ENCODE measurements at places on chromosomes 6 and 20.

GRCh38 chr20:51058017-51058416 lies 35.1 kb upstream of the KCNG1 start:
- H3K4me1 ChIP-seq = peaks cover 7% of the 10 kb centered on the region
- H3K27ac ChIP-seq = no peak overlapping the region
- H3K4me3 ChIP-seq = no peak overlapping the region
- DNase-seq = no peak

DNA sequence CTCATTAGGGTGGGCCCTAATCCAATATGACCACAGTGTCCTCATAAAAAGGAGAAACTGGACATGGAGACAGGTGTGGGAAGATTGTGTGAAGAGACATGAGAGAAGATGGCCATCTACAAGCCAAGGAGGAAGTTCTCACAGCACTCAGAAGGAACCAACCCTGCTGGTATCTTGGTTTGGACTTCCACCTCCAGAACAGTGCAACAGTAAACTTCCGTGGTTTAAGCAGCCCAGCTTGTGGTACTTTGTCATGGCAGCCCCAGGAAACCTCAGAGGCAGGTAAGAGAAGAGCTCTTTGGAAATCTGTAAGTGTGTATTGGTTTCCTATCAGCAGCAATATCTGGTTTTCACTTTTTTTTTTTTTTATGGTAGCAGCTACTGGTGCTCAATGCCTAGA lies 16.5 kb upstream of the CNKSR3 start:
- no peak overlapping the region for H3K27ac ChIP-seq
- peaks cover 3% of the 10 kb centered on the region for H3K4me1 ChIP-seq
- H3K4me3 ChIP-seq = no peak overlapping the region
- DNase-seq = no peak
- peaks cover 2% of the 10 kb centered on the region for H3K27me3 ChIP-seq

DNA sequence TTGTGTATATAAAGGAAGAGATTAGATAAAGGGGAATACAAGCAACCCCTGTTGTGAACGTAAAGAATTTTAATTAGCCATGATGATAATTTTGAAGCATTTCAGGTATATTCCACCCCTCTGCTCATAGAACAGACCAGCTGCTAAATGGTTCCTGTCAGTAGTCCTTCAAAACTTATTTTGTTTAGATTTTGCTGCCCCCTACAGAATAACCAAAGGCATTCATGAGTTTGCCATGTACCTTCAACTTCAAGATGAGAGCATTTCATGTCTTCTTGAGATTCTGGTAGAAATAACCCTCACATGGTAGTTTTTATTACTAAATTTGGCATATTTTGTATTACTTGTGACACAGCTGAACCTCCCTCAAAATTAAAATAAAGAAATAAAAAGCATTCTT lies 1586.7 kb downstream of the HACE1 start:
- H3K36me3 ChIP-seq = no peaks in the 10 kb centered on the region
- no peak overlapping the region for H3K4me3 ChIP-seq

DNA sequence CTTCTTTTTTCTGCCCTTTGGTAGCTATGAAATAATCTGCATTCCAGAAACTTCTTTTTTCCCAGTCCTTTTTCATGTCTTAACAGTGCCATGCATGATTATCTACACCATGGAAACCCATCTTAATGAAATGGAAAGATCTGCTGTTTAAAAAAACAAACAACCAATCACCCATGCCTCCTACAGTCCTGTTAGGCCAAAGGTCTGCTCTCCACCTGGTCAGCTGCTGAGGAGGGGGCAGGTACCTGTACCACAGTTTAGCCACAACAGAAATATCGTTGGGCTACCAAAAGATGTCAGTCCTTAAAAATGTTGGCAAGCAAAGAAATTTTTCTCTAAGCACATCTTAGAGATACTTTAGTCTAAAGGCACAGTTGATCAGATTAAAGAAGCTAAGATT lies 112.6 kb downstream of the SLC16A10 start:
- H3K4me3 ChIP-seq = no peak overlapping the region
- H3K4me1 ChIP-seq = peaks cover 5% of the 10 kb centered on the region
- no peaks in the 10 kb centered on the region for H3K36me3 ChIP-seq
- no peaks in the 10 kb centered on the region for H3K27me3 ChIP-seq
- DNase-seq = no peak
- H3K27ac ChIP-seq = no peak overlapping the region

DNA sequence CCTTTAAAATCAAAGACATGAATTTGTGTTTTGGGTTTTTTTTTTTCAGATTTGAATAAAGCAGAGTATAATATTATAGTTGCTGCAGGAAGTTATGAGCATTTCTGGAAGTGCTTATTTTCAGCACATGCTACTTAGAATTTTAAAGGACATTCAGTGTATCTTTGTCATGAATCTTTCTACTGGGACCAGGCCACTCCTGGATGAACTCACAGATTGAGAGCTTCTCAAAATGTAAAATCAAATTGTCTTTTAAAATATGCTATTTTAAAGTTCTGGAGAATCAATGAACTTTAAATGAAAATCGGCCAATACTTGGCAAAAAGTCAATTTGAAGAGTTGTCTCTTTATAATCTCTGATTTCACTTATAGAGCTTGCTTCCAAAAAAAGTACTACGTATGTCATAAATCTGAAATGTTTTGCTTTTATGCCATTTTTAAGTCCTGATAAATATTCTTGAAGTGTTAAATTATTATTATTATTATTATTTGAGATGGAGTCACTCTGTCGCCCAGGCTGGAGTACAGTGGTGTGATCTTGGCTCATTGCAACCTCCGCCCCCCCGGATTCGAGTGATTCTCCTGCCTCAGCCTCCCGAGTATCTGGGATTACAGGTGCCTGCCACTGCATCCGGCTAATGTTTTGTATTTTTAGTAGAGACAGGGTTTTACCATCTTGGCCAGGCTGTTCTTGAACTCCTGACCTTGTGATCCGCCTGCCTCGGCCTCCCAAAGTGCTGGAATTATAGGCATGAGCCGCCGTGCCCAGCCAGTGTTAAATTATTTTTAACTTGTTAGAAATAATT lies 175.7 kb upstream of the AKAP12 start:
- no peak for DNase-seq
- no peaks in the 10 kb centered on the region for H3K27me3 ChIP-seq
- H3K36me3 ChIP-seq = peaks cover 8% of the 10 kb centered on the region
- no peak overlapping the region for H3K27ac ChIP-seq
- H3K4me3 ChIP-seq = no peak overlapping the region

- H3K4me3 ChIP-seq = no peak overlapping the region
- no peak for DNase-seq
- H3K27me3 ChIP-seq = no peaks in the 10 kb centered on the region
- H3K27ac ChIP-seq = no peak overlapping the region
Measured at GRCh38 chr20:6590891-6591637, 176.4 kb upstream of the BMP2 start.
